ENCODE measurements at places on chromosomes 3 and 15. TPM values are rescaled to one million over a fixed set of nuclear protein-coding genes. Genes with fewer than 3 reads are reported as not detected.

- DNase-seq = no peak
These were observed 5.6 kb downstream of the WDR82 start for GRCh38 chr3:52272831-52273230.

GRCh38 chr3:25547943-25548674, 116.6 kb downstream of the TOP2B start:
- DNase-seq = peak; percentile 41

DNA sequence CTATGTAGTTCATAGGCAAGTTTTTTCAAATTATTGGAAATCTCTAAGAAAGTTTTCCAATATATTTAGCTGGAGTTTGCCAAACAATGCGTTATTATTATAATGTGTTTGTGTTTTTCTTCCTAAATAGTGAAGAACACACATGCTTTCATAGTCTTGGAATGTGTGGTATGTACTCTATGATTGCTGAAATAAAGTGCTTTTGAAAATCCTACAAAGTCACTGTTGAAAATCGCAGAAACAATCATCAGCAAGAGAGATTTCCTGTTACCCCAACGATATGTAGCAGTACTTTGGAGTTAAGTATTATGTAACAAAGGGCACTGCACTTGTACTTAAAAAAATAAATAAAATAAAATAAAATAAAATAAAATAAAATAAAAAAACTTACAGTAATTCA, 796.2 kb downstream of the NAALADL2 start:
- no peak for DNase-seq

- DNase-seq = no peak
These were observed 235.9 kb upstream of the CTDSPL start for GRCh38 chr3:37625690-37626360.

DNA sequence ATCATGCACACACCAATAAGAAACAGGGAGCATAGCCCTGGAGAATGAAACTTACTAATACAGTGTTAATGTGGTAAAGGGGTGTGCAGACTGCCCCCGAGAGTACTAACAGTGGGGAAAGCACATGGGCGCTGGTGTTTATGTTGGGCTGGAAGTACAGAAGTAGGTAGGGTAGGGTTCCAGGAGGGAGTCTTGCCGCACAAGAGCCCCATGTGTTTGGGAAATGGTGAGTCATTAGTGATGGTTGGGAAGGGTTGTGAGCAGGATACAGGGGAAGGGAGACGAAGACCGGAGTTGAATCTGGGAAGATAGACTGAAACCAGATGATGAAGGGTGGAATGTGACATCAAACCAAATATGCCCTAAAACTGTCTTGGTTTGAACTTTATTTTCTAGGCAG, 117.1 kb downstream of the THSD4 start:
- no peak for DNase-seq

The IGF2BP2 gene
- 6.1 TPM for polyA plus RNA-seq

The LRRC49 gene
- polyA plus RNA-seq = 4.3 TPM

The FAM81A gene
- 0.97 TPM for polyA plus RNA-seq

The ZNF148 gene
- polyA plus RNA-seq = 14.0 TPM
